ENCODE measurements at places on chromosomes 4 and X. TPM values are rescaled to one million over a fixed set of nuclear protein-coding genes. Genes with fewer than 3 reads are reported as not detected.

GRCh38 chrX:20378233-20378920, 111.7 kb upstream of the RPS6KA3 start:
- H3K27me3 ChIP-seq: no peaks in the 10 kb centered on the region
- no peaks in the 10 kb centered on the region for H3K36me3 ChIP-seq
- H3K4me1 ChIP-seq: no peaks in the 10 kb centered on the region
- no peak overlapping the region for H3K4me3 ChIP-seq
- DNase-seq: no peak

DNA sequence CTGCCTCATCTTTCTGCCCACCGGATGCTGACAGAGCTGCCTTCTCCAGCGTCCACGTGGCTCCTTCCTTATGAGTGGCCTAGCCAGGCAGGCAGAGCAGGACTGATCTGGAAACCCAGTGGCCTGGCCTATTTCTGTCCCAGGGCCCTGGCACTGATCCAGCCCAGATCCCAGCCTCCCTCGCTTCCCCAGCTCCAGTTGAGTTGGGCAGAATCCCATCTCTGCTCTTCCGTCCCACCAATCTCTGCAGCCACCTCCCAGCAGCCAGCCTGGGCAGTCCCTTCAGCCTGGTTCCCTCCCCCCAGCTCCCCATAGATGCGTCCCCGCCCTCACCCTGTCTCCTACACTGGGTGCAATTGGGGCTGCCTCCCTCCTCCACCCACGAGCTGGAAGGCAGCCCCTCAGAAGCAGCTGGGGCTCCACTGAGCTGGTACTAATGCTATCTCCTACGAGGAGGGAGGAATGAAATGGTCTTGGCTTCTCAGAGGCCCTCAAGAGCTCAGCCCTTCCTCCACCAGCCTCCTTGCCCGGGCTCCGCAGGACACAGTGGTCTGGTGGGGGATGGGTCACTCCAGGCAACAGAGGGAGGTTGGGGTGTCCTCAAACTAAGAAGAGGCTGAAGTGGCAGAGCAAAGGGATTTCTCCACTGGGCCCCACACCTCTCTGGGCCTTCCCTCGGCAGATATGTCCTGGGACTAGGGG, 94.2 kb downstream of the PJA1 start:
- no peak overlapping the region for H3K4me3 ChIP-seq
- peak; percentile 76 for DNase-seq
- no peaks in the 10 kb centered on the region for H3K27me3 ChIP-seq
- H3K36me3 ChIP-seq: no peaks in the 10 kb centered on the region

The DMRTC1B gene
- total RNA-seq: not detected

- H3K27me3 ChIP-seq: no peaks in the 10 kb centered on the region
- H3K4me3 ChIP-seq: no peak overlapping the region
- no peaks in the 10 kb centered on the region for H3K4me1 ChIP-seq
- H3K27ac ChIP-seq: no peak overlapping the region
Observed at GRCh38 chr4:81164623-81165416, 50.2 kb downstream of the PRKG2 start.

The TRO gene
- total RNA-seq: 19.9 TPM

The TDO2 gene
- total RNA-seq: not detected

DNA sequence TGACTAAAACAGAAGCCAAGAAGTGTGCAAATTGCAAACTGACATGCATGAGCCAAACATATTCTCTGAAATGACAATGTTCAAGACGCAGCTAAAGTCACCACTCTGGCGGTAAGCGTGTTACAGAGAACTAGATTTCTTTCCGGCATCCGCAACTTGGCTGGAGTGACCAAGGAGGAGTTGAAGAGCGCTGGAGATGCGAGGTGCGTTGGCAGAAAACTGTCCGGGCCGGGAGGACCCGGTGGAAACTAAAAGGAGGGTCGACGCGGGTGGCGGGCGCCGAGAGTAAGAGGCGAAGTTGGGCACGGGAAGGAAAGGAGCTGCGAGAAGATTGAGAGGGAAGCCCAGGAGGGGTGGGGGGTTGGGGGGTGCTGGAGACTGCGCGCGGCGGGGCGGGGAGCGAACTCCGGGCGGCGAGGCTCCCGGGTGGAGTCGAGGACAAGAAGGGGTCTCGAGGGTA, 807 bp downstream of the SEL1L3 start:
- no peaks in the 10 kb centered on the region for H3K27me3 ChIP-seq
- no peaks in the 10 kb centered on the region for H3K36me3 ChIP-seq
- DNase-seq: no peak
- H3K4me3 ChIP-seq: peak overlapping the region; percentile 81
- H3K4me1 ChIP-seq: peaks cover 14% of the 10 kb centered on the region

GRCh38 chrX:106608016-106608415, 3.8 kb upstream of the RADX start:
- no peaks in the 10 kb centered on the region for H3K27me3 ChIP-seq
- H3K27ac ChIP-seq: no peak overlapping the region
- H3K36me3 ChIP-seq: no peaks in the 10 kb centered on the region

The TSPAN6 gene
- total RNA-seq: 7.6 TPM

DNA sequence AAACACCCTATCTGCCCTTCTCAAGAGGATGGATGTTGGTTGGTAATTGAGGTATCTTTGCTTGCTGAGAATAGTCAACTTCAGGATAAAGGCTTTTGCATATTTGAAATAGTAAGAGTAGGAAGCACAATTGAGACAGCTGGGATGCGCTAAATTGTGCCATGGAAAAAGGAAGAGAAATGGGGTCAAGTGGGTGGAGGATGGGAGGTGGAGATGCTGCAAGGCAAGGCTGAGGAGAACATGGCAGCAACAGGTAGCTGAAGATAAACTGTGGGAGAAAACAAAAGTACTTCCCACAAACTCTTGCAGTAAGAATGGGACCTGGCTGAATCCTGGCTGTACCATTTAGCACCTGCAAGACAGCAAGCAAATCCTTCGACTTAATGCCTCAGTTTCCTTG, 13.9 kb upstream of the CDS1 start:
- H3K4me1 ChIP-seq: no peaks in the 10 kb centered on the region
- H3K27ac ChIP-seq: no peak overlapping the region
- no peak for DNase-seq
- H3K36me3 ChIP-seq: no peaks in the 10 kb centered on the region
- H3K4me3 ChIP-seq: no peak overlapping the region

Measured in sigmoid colon (tissue), 7 donors.